ENCODE measurements at places on chromosomes 3 and 15. TPM values are rescaled to one million over a fixed set of nuclear protein-coding genes. Genes with fewer than 3 reads are reported as not detected.
A peak's percentile ranks its signal among the peaks of the same experiment; 100 is the strongest.

Gene CYP1A2
- total RNA-seq = not detected

Gene RBPMS2
- not detected for total RNA-seq

Gene CAMKV
- total RNA-seq = 1.1 TPM

Gene PLOD2
- total RNA-seq = 1.3 TPM

Gene NLGN1
- total RNA-seq = not detected

Gene REC114
- total RNA-seq = not detected

Gene MINAR1
- total RNA-seq = 0.51 TPM

Gene PPP1R14D
- total RNA-seq = not detected

Gene KCNMB3
- total RNA-seq = 0.33 TPM

Gene H1-8
- total RNA-seq = not detected

Gene CD200
- 30.2 TPM for total RNA-seq

Gene APOD
- total RNA-seq = not detected

GRCh38 chr3:52299879-52300611, 12.4 kb downstream of the GLYCTK start:
- no peak for DNase-seq

DNA sequence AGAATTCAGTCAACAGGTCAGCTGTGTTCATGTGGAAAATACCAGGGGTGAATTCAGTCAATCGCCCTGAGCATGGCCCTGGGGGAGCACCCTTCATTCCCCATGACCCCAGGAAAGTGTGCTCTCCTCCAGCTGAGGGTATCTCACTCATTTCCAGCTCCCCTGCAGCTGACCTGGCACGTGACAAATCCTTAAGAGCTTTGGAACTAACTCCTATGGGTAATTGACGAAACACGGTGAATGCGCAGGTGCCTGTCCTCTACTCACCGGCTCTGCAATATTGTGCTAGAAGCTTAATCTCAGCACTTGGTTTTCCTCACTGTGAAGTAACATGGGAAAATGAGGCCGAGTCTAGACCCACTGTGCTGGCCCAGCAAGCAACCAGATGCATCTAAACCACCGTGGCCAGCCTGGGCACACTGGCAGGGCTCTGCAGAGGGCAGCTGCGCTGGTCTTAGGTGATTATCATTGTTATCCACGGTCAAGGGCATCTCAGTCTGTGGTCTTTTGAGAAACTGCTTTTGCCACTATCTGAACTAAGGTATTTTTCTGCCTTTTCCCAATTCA, 63.1 kb downstream of the SPSB4 start:
- no peak for DNase-seq

GRCh38 chr15:60004009-60004845, at the start of gene FOXB1:
FOXB1 (plus strand) TSS chr15:60004311; CDS start chr15:60004964, 653 bp downstream.
- DNase-seq = peak; percentile 59

GRCh38 chr3:162601101-162601670, 1104.6 kb downstream of the OTOL1 start:
- no peak for DNase-seq

DNA sequence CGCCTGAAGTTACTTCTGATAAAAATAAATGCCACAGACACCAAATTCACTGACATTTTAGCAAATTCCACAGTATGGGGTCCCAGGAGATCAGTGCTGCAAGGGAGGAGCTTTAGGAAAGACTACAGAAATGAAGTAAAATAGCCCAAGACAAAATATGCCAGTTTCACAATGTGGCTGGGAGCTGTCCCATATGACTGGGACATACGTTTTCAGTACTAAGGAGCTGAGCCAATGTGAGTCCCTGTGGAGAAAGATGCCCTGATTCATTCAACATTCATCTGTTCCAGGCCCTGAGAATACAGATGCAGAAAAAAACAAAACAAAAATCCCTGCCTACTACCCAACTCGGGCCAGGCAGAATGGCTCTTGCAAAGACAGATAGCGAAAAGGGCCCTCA, 63.4 kb upstream of the FAM174B start:
- no peak for DNase-seq

GRCh38 chr15:31803388-31803884, 226.9 kb upstream of the CHRNA7 start:
- DNase-seq = peak; percentile 26

- DNase-seq = no peak
Measured at GRCh38 chr3:36891701-36892160, 53.1 kb downstream of the TRANK1 start.

- no peak for DNase-seq
Measured at GRCh38 chr15:83356501-83357399, 72.3 kb upstream of the BNC1 start.

DNA sequence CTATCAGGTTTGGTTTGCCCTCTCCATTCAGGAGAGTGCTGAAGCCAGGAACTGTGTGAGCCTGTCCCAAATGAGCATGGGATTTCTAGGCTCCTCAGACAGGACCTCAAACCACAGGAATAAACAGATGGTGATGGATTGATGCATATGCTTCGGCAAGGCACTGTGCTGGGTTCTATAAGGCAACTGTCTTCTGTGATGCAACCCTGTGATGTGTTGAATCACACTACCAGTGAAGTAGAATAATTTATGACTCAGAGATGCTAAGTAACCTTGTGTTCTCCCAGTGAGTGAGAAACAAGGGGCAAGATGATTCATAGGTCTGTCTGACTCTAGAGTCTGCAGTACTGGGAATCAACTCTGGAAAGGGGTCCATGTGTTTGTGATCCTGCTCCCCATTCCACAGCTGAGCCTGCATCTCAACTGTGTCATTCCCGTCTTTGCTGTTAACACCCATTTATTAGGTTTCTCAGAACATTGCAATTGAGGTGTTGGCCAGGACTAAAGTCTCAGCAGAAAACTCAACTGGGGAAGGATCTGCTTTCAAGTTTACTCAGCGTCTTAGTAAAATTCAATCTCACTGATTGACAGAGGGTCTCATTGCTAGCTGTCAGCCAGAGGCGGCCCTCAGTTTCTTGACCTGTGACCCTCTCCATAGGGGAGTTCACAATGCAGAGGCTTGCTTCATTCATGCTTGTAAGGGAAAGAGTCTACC, 510.1 kb upstream of the CFAP20DC start:
- peak; percentile 67 for DNase-seq

- DNase-seq = no peak
Measured at GRCh38 chr15:42808913-42809312, 72.0 kb upstream of the CDAN1 start.

GRCh38 chr3:177665122-177665808, 468.0 kb upstream of the TBL1XR1 start:
- no peak for DNase-seq

GRCh38 chr3:133629146-133629545, 32.6 kb downstream of the TOPBP1 start:
- no peak for DNase-seq

DNA sequence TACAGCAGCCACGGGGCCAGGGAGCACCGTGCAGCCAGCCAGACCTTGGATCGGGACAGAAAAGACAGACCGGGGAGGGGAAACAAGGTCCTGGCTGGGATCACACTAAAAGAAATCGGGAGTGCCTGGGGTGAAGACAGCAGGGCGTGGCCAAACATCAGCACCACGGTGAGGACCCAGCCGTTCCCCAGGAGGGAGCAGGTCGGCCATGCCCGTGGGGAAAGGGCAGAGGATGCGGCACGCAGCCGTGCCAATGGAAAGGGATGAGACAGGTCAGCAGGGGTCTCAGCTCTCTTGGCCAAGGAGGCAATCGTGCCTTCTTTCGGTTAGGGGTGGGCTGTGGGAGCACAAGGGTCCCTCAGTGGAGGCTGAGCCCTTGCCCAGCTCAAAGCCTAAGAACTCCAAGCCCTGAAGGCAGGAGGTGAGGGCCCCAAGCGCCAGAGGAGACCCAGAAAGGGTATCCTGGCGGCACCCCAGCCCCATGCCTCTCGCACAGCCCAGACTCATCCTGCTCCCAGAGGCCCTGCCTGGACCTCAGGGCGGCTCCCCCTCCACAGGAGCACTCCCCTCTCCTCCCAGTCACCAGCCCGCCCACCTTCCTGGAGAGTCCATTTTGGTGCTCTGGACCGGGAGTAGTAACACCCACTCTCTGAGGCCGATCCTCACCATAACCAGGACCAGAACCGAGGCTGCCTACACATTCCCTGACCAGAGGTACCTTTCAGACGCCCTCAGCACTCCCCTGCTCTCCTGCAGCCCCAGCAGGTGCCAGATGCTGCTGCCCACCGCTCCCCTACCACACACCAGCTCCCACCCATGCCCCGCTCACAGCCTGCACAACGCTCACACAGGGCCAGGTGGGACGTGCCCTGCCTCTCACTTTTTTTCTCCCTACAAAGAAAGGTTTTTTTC, 23.2 kb upstream of the OCA2 start:
- no peak for DNase-seq

- DNase-seq = no peak
Measured at GRCh38 chr3:113097960-113098447, 107.2 kb downstream of the GTPBP8 start.

DNA sequence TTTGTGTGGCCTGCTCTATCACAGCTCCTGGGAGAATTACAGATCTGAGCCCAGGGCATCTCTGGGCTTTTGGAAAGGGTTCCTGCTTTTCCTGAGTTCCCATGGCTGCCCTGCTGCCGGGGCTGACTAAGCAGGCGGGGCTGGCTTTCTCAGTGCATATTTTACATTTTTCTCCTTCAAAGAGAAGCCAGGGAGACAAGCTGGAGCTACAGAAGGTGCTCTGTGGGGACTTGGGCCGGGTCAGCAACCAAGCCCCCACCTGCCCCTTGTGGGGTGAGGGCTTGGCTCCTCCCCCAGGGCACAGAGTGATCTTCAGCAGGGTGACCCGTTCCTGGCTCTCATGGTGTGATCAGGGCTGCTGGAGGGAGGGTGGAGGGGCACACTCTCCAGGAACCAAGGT, 17.4 kb downstream of the ABTB1 start:
- no peak for DNase-seq

- DNase-seq = peak; percentile 21
Measured at GRCh38 chr3:185900228-185900627, 37.6 kb downstream of the TRA2B start.

GRCh38 chr15:99307735-99308134, 56.5 kb downstream of the LRRC28 start:
- no peak for DNase-seq

GRCh38 chr15:55267401-55268175, 22.0 kb downstream of the RAB27A start:
- peak; percentile 80 for DNase-seq

DNA sequence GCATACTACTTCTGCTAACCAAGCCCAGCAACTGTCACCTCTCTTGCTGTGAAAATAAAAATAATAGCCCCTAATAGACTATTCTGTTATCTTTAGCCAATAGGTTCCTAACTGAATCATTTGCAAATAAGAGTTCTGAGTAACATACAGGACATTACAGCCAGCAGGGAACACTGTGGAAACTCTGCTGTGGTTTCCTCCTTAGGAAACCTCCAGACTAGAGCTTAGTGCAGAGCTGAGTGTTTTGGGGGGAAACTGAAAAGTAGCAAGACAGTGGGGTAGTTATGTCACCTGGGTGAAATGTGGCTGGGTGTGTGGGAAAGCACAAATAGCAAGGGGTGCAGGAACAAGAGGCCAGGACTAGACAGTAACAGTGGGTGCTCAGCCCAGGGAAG, 32.4 kb downstream of the DZIP1L start:
- DNase-seq = no peak

- no peak for DNase-seq
Measured at GRCh38 chr3:171801738-171802589, 8.3 kb downstream of the PLD1 start.

- DNase-seq = peak; percentile 20
Measured at GRCh38 chr15:38253351-38253781, 730 bp downstream of the SPRED1 start.

- DNase-seq = peak; percentile 84
Measured at GRCh38 chr15:65981837-65982626, 112.7 kb downstream of the RAB11A start.
